ENCODE measurements at places on chromosomes 2 and 18. TPM values are rescaled to one million over a fixed set of nuclear protein-coding genes. Genes with fewer than 3 reads are reported as not detected.

Gene CNTNAP5
- total RNA-seq, result not detected

Gene NUP35
- total RNA-seq, result 68.8 TPM

Gene SULT1C4
- not detected for total RNA-seq

Gene SCN2A
- total RNA-seq, result 0.29 TPM

Gene DLX2
- total RNA-seq, result 0.72 TPM

Gene CEP68
- total RNA-seq, result 5.2 TPM

Gene LYPD6
- 16.1 TPM for total RNA-seq

Gene TUBB8B
- not detected for total RNA-seq

Gene ARHGAP25
- total RNA-seq, result not detected

Gene ANKRD62
- total RNA-seq, result not detected

Gene CTNNA2
- total RNA-seq, result not detected

Gene BOLL
- not detected for total RNA-seq

Gene AP1S3
- total RNA-seq, result 3.2 TPM

Gene ZSCAN30
- total RNA-seq, result 6.6 TPM

Gene ATRAID
- 342 TPM for total RNA-seq

Gene REG3G
- total RNA-seq, result not detected

Gene LYPD1
- 23.7 TPM for total RNA-seq

Gene IL1A
- 1.9 TPM for total RNA-seq

Gene ANKRD53
- not detected for total RNA-seq

Gene TMEM200C
- total RNA-seq, result not detected

Gene DSG1
- total RNA-seq, result not detected

Gene GRB14
- not detected for total RNA-seq

Gene MTIF2
- 44.0 TPM for total RNA-seq

Gene LINC00305
- not detected for total RNA-seq

Gene SOWAHC
- 7.2 TPM for total RNA-seq

Gene BCL11A
- not detected for total RNA-seq

Gene IL36RN
- total RNA-seq, result not detected

Gene FEV
- total RNA-seq, result not detected

Gene TMEM37
- not detected for total RNA-seq

Gene PPIL3
- total RNA-seq, result 43.8 TPM

Gene MC5R
- 0.49 TPM for total RNA-seq

Gene ST8SIA5
- total RNA-seq, result 11.8 TPM

Gene ATP6V1B1
- 0.68 TPM for total RNA-seq

Gene TDRD15
- total RNA-seq, result not detected

Gene CHST9
- total RNA-seq, result not detected

Gene NPHP1
- total RNA-seq, result 9.6 TPM

Gene RPRM
- not detected for total RNA-seq

Gene CYP20A1
- total RNA-seq, result 31.4 TPM

Gene VIT
- total RNA-seq, result 2.9 TPM

Gene NOSTRIN
- not detected for total RNA-seq

Gene UGT1A8
- not detected for total RNA-seq

Gene EVX2
- total RNA-seq, result not detected

Gene C2orf66
- total RNA-seq, result not detected

Gene AQP12A
- total RNA-seq, result not detected

Gene POMC
- total RNA-seq, result 9.0 TPM

Gene MEIS1
- total RNA-seq, result 5.2 TPM

Gene DRC1
- total RNA-seq, result 0.24 TPM

Gene PARD3B
- total RNA-seq, result 0.96 TPM

Gene MARCHF4
- 0.48 TPM for total RNA-seq
